Stromal cell of bone marrow (primary cell): ENCODE measurements at places on chromosomes 11 and 22.

GRCh38 chr11:62142921-62143320 lies 19.1 kb downstream of the INCENP start:
- DNase-seq = no peak

DNA sequence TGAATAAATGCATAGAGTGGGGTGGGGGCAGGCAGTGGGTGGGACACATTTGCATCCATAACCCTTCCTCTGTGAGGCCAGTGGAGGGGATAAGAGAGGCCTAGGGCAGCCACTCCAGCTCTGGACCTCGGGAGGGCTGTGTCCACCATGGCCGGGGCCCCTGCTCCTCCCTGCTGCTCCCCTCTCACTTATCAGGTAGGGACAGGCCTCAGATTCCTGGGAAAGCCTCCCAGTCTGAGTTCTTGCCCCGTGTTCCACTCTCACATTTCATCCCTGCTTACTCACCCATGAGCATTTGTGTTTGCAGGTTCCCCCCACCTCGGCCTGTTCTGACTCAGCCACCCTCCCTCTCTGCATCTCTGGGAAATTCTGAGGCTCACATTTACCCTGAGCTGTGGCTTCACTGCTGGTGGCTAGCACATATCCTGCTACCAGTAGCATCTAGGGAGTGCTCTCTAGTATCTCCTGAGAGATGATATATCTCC lies 128.7 kb upstream of the TOP3B start:
- DNase-seq = peak; percentile 50

DNA sequence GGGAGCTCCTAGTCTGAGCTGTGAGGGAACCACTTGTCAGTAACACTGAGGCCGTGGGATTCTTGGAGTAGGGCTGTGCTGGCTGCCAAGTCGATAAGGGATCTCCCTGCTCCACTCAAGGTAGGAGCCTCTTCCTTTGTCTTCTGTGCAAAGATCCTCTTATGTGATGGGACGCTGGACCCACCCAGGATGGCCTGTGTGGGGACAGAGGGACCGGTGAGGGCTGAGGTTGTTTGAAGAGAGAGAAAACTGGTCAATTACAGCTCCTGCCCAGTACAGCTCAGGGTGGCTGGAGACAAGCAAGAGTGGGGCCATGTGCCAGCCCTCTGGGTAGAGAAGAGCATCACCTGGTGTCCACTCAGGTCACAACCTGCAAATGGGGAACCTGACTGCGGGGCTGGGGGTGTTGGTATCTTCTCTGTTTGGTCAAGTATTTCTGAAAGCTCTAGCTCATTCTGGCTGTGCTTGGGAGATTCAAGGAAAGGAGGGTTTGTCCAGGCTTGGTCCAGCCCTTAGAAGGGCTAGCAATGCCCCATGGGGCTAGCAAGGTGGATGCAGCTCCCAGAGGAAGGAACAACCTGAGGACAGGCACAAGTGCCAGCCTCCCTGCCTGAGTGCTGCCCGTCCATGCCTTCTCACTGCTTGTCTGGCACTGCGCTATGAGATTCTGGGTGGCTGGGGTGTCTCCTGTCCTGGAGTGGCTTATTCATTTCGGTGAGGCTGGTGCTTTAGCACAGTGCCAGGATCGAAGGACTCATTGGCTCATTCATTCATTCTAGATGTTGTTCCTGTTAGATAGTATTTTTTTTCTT lies 27.6 kb upstream of the BAIAP2L2 start:
- DNase-seq = no peak

GRCh38 chr22:37420686-37421467 lies 6.4 kb downstream of the ELFN2 start:
- DNase-seq = no peak

DNA sequence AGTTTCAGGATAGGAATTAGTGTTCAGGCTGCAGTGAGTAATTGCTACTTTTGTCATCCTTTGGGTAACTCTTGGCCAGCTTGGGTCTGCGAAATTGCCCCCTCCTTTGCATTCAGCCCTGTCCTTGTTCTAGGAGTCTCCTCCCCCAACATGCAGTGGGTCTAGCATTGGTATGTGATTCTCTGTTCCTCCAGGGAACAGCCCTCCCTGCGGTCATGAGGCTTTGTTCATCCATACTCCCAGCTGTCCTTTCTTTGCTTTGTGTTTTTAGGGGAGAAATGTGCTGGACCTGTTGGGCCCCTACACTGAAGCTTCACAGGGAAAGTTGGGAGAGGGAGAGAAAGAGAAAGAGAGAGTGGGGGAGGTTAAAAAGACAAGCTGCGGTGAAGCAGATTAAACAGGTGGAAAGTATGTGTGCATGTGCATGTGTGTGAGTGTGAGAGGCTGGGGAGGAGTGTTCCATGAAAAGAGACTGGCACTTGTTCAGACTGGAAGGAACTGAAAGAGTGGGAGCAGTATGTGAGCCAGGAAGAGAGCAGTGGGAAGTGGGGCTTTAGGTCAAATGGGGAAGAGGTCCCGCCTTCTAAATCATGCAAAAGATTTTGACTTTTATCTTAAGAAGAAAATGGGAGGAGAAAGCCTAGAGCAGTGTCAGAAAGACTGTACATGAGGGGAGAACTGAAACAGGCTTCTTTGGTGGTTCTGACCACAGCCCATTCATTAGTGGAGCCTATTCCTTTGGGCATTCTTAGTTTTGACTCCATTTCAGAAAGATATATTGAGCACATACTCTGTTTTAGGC lies 17.9 kb upstream of the SESN3 start:
- no peak for DNase-seq

- DNase-seq = no peak
Observed at GRCh38 chr22:31496735-31497146, 405 bp downstream of the SFI1 start.

- no peak for DNase-seq
Observed at GRCh38 chr11:59894616-59895015, 16.0 kb downstream of the OOSP3 start.

GRCh38 chr22:19124377-19124776 lies 2.2 kb upstream of the DGCR2 start:
- no peak for DNase-seq

DNA sequence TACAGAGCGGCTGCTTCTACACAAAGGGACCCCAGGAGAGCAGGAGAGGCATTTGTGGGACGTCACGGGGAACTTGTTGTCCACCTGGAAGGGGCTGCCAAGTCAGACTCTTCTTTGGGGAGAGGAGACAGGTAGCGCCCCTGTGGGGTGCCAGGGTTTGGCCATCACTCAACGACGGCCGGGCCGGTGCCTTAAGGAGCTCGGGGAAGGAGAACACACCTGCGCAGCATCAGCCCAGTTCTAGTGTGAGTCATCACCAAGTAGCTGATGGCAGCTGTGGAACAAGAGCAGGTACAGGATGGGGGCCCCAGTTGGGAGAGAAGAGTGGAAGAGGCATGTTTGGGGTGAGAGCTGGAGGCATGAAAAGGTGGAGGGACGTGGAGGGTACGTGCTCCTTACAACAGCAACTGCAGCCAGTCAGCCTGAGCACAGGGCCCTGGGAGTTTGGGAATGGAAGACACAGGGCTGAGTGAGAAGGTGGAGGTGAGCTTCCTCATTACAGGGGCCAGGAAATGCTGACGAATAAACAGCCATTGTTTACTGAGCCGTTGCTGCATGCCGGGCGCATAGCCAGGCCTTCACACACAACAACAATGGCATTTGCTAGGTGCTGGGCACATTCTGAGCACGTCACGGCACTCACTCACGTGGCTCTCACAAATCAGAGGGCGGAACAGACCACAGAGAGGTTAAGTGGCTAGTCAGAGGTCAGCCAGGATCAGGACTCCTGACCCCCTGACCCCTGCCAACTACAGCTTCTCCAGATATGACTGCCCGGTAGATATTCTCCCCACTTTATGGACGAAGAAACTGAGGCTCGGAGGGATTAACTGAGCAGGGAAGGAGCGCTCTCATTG lies 29.1 kb upstream of the TP53I11 start:
- no peak for DNase-seq

DNA sequence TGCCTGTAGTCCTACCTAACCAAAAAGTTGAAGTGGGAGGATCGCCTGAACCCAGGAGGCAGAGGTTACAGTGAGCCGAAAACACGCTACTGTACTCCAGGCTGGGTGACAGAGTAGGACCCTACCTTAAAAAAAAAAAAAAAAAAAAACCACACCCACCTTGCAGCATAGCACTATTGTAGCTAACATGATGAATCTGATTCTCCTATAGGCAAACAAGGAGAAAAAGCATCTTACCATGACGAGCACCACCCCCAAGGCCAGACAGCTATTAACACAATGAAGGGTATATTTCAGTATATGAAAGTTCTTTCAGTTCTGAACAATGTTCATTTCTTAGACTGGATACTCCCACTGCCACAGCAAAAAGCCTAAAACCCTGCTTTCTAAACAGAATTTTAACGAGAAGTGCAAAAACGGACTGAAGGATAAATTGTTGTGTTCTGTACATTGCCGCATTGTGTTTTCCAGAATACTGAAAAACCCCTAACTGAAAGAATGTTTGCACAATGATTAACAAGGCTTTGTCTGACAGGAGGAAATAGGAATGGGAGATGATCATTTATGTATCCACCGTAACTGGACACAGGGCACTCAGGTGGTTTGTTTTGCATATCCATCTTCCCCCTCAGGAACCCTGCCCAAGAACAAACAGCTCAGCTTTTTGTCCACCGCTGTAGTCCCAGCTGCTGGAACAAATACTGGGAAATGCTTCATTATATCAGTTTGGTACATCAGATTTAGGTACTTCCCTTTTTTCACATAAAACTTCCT lies 8.9 kb downstream of the PISD start:
- no peak for DNase-seq

GRCh38 chr22:39241794-39242594 lies 2.8 kb downstream of the PDGFB start:
- no peak for DNase-seq

DNA sequence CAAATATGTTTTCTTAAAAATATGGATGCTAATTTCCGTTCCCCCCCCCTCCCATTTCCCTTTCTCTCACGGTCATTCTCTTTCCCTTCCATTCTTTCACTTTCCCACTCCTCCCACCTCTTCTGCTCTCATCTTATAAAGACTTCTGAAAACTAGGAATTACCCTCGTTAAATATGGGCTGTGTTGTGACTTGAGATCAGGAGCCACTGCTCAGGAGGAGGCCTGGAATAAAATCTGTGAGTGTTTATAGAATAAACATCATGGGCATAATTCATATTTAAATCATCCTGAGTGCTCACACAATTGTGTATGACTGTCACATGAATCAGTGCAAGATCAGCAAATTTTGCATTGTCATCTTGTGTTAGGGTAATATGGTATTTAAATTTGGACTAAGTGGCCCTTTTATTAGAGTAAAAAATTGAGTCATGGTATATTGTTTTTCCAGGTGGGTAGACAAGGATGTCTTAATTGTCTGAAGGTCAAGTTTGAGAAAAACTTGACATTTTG lies 208.0 kb downstream of the DDX10 start:
- DNase-seq = no peak

- DNase-seq = no peak
Observed at GRCh38 chr11:21470521-21470920, 722.4 kb upstream of the ANO5 start.

GRCh38 chr22:20956258-20957101 lies 10.6 kb upstream of the AIFM3 start:
- DNase-seq = no peak

DNA sequence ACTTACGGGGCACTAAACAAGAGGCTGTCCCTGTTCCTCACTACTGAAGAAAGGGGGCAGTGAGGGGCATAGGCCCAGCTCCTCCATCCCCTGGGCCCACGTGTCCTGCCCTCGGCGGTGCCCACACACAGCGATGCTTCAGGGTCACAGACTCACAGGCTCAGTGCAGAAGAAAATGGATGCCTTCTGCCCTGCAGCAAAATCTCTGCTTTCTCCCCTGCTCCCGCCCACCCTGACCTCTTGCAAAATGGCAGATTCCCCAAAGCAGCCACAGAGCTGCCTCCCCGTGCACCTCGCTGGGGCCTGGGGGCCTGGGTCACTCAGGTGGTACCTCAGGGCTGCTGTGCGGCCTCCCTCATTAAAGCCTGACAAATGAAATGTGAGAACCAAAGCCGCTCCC lies 204.0 kb downstream of the DSCAML1 start:
- no peak for DNase-seq

GRCh38 chr22:17980015-17980590 lies 44.3 kb downstream of the MICAL3 start:
- no peak for DNase-seq

GRCh38 chr11:1860108-1860507 lies 7.2 kb downstream of the LSP1 start:
- DNase-seq = no peak
